Activated CD4-positive, alpha-beta T cell treated with anti-CD3 and anti-CD28 coated beads, Interleukin-2, Interleukin-4, amounts not matched to agents 100 ng/mL and 50 ng/mL, durations not matched to agents 16 hours and 8 hours (primary cell): ENCODE measurements at places on chromosomes 12 and 14.
A peak's percentile ranks its signal among the peaks of the same experiment; 100 is the strongest.

- DNase-seq: peak; percentile 4
Observed at GRCh38 chr14:71289536-71289935, 382.3 kb downstream of the PCNX1 start.

DNA sequence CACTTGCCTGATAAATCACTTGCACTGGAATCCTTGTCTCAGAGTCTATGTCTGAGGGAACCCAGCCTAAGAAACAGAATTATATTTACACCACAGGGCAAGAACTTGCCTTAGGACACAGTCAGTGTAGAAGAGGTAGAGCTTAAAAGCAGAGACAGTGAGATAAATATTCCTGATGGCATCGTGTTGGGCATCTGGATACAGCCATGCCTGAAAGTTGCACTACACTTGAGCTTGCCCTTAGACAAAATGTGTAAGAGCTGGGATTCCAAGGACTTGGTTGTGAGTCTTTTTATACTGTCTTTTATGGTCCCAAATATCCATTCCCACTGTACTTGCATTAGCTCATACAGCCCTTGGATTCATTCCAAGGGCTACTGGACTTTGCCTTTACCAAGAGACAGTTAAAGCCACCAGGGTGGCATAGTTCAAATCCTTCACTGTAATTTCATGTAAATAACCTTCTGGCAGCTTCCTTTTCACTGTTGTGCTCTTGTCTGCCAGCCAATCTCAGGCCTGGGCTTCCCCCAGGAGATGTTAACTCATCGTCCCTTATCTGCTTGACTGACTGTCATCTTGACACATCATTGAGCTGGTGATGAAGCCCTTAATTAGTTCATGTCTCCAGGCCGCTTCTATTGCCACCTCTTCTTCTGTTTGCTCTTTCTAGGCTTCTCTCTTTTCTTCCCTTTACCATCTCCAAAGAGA is 577.9 kb upstream of the TBX3 start:
- DNase-seq: no peak

- no peak for DNase-seq
Observed at GRCh38 chr12:115407036-115407435, 723.1 kb upstream of the TBX3 start.

- DNase-seq: peak; percentile 86
Observed at GRCh38 chr12:54853933-54854538, at the start of gene MUCL1. Gene MUCL1 (plus strand): TSS chr12:54854516. CDS start chr12:54854583, 67 bp downstream.

DNA sequence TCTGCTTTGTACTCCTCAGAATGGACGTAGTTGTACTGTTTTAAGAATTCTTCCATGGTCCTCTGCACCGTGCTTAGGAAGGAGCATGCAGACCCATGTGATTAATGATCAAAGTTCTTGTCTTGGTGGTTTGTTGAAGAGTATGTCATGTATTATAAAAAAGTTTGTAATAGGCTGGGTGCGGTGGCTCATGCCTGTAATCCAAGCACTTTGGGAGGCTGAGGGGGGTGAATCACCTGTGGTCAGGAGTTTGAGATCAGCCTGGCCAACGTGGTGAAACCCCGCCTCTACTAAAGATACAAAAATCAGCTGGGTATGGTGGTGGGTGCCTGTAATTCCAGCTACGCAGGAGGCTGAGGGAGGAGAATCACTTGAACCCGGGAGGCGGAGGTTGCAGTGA is 61.8 kb upstream of the RTL1 start:
- no peak for DNase-seq

GRCh38 chr14:76446921-76447320 is 71.0 kb downstream of the ESRRB start:
- DNase-seq: no peak

- DNase-seq: no peak
Observed at GRCh38 chr14:54472315-54472714, 16.5 kb downstream of the GMFB start.

GRCh38 chr14:105384041-105384557 is 14.2 kb upstream of the TEX22 start:
- no peak for DNase-seq

- DNase-seq: peak; percentile 50
Observed at GRCh38 chr14:63650256-63650952, 8.7 kb upstream of the WDR89 start.

GRCh38 chr12:131098178-131098981 is 144.7 kb downstream of the ADGRD1 start:
- DNase-seq: no peak

DNA sequence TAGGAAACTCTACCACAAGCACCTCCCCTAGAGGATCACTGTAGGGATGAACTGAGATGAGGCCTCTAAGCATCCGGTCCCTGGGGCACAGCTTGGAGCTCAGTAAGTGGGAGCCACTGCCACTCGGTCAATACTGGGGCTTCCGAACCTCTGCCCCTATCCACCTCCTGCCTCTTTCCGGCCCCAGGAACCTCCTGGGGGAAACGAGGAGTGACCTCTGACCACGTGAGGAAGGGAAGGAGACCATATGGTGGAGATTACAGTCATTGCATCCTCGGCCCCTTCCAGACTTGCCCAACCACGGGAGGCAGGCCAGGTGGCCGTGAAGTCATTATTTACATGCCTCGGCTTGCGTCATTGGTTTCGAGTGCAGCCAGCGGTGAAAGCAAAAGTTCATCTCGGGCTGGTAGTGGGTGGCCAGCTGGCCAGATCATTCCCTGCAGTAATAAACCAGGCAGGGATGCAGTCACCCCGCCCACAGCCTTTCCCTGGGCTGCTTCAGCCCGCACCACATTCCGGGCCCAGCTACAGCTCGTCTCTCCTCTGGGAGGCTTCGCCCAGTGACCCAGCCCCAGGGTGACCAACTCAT is 65.4 kb downstream of the C14orf132 start:
- DNase-seq: no peak

- DNase-seq: no peak
Observed at GRCh38 chr14:22428700-22429291, 160.2 kb downstream of the DAD1 start.

- no peak for DNase-seq
Observed at GRCh38 chr12:111455448-111456320, 50.0 kb downstream of the SH2B3 start.

DNA sequence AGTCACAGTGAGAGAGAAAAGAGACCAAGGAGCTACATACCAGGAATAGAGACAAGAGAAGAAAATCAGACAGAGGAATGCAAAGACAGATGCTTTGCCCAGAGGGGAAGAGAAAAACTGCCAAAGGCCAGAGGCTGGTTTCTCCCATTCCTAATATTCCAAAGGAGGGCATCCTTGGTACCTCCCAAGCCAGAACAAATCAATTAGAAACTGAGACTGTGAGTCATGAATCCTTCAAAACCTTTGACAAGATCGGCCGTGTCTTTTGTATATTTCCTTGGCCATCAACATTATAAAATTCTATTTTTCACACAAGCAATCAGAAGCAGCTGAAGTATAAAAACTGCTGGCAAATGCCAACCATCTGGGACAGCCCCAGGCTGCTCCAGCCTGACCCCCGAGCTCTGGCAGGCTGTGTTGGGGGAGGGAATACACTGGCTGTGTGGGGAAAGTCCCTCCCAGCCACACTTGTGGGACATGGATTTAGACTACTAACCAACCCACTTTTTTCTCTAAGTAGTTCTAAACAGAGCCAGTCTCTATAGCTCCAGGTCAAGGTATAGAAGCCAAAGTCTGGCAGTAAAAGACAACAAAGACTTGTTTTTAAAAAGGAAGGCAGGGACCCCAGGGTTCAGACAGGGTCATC is 13.7 kb downstream of the POMT2 start:
- peak; percentile 14 for DNase-seq

DNA sequence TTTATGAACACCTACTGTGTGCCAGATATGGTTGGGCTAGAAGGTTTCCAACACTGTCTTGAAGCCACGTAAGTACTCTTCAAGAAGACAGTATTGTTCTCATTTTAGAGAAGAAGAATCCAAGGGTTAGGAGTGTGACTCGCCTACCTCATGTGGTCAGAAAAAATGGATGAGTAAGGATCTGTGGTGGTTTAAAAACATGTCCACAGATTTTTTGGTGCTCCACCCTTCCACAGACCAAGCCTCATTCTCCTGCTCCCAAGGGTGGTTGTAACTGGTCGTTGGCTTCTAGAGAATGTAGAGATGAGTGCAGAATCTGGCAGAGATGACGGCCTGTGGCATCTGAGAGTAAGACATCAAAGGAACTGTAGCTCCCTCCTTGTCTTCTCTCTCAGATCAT is 30.3 kb upstream of the TTC7B start:
- no peak for DNase-seq

DNA sequence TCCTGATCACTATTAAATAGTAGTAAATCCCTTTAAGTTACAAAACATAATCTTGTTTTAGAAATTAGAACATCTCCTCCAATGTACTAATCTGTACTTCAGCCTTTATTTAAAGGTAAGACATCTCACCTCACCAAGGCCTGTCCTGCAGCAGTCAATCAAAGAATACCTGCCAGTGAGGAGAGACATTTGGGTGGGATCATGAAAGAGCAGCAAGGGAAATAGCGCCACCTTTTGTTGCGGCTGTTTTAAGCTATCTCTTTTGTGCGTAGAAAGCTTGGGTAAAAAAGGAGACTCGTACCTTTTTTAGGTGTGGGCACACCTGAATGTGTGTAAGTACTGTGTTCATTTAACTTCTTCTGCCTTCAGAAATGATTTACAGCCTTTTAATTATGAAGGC is 117.8 kb upstream of the TMTC1 start:
- DNase-seq: no peak

DNA sequence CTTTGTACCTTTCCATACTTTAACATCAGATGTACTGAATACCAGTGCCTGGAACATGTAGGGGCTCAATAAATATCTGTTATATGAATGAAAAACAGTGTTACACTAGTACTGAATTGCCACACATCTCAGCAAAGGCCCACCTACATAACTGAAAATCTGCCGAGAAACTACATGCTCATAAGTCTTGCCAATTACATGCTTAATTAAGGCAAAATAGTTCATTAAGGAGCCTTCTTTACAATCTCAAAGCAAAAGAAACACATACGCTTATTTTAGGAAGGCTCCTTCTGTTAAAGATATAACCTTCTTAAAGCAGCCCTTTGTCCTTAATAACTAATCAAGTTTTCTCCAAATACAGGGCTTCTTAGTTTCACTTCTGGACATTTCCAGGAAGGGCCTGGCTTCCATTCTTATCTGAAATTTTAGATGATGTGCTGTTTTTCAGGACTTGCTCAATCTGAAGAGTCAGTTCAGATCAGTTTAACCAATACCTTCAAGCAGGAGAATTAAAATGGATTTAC is 11.5 kb downstream of the LIMA1 start:
- DNase-seq: no peak

DNA sequence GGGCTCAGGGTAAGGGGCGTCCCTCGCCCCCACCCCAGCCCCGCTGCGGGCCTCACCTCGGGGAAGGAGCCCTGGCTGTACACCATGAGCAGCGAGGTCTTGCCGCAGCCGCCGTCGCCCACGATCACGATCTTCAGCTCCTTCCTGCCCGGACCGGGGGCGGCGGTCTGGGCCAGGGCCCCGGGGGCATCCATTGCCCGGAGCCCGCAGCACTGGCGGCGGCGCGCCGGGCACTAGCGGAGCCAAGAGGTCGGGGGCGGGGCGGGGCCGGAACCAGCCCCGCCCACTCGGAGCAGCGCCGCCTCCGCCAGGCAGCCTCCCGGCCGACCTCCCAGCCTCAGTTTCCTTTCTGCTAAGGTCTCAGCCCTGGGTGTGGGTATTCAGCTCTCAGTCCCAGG is at the start of gene RHOF:
Gene RHOF (minus strand): TSS at position 249 of the 398 bp plus-strand sequence. CDS start 55 bp downstream, at position 194.
- DNase-seq: peak; percentile 76

DNA sequence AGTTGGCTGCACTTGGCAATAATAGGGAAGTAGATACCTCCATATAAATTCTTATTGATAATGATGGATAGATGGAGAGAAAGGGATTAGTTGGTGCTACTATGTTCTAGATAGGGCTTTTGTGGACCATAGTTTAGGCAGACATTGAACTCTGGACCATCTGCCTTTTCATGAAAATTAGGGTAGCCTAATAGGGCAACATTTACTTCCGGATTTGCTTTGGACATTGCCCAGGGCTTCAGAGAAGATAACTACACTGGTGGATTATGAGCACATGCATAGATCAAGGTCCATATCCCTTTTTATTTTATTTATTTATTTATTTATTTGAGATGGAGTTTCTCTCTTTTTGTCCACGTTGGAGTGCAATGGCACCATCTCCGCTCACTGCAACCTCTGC is 70.5 kb downstream of the FIGNL2 start:
- DNase-seq: no peak

GRCh38 chr14:23068789-23069412 is 11.6 kb upstream of the CDH24 start:
- peak; percentile 87 for DNase-seq

GRCh38 chr12:131511803-131512561 is 198.9 kb upstream of the SFSWAP start:
- no peak for DNase-seq

GRCh38 chr12:81797100-81797499 is 38.0 kb upstream of the PPFIA2 start:
- DNase-seq: no peak
